ENCODE measurements at places on chromosomes 16 and 17.

DNA sequence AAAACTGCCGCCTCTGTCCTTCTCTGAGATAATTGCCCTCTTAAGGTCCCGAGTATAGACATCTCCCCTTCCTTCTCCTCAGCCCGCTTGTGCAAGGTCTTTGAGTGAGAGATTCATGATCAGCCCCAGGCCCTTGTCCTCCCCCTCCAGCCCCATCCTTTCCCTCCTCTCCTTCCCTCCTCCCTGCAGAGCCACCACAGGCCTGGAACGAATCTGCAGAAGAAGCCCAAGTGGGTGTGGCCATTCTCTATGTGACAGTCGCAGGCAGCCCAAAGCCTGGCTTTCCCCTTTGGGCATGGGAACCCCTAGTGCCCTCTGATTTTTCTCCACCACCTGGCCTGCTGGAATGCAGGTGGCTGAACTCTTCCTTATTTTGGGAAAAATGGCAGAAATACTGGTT lies 7.2 kb upstream of the NDRG4 start:
- DNase-seq: no peak

DNA sequence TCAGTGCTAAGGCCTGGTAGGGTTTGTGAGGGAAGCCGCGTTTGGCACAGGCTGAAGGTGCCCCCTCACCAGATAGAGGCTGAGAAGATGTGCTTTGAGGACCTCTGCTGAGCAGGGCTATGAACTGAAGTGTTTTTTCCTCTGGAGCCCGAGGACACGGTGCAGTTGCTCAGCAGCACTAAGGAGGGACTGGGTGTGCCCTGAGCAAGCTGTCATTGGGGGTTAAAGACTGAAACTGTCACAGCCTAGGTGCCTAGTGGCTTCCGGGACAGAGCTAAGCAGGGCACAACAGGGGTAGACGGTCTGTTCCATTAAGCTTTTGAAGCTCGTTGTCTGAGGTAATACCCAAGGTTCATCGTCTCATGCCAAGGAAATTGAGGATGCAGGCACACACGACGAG lies 24.8 kb upstream of the ASGR2 start:
- no peak for DNase-seq

DNA sequence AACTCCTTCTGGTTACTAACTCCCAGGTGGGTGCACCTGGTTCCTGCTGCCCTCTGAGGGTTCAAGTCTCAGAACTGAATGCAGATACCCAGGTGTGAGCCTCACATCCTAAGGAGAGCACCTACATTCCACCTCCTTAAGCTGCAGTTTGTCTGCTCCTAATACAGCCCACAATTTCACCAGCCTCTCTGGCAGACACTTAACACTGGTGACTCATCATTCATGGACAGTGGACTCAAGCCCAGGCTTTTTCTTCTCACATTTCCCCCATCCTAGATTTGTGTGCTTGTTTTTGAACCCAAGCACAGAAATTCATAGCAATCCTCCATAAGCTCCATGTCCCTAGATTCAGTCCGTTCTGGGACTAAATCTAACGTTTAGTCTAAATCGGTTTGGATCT lies 7.0 kb upstream of the MAF start:
- DNase-seq: no peak

DNA sequence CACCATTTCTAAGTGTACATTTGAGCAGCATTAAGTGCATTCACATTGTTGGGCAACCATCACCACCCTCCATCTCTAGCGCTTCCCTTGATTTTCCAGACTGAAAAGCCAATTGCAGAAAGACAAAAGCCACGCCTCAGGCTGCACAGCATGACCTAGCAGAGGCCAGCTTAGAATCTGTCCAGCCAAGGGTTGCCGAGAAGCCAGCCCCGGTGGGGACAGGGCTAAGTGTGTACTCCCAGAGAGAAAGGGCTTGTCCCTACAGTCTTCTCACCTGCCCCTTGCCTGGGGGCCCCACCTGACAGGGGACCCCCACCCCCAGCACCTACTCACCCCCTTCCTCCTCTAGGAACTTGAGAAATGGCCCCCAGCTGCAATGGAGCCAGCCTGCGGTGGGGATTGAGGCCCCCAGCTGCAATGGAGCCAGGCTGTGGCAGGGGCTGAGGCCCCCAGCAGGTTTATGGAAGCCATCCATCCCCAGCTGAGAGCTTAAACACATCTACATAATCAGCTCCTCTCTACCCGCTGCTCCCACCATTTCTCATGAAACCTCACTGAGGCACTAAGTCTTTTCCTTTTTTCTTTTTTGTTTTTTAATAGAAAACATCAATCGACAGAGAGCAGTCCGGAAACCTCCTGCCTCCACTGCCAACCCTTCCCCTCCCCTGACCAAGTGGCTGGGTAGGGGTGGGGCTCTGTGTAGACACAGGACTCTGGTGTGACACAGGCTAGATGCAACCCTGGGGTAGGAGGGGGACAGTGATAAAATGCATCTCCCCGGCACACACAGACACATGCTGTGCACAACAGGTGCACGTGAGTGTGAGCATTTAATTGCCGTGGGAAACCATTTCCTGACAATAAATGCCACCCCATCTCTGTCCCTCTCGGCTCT lies 77.9 kb downstream of the CCT6B start:
- DNase-seq: no peak

DNA sequence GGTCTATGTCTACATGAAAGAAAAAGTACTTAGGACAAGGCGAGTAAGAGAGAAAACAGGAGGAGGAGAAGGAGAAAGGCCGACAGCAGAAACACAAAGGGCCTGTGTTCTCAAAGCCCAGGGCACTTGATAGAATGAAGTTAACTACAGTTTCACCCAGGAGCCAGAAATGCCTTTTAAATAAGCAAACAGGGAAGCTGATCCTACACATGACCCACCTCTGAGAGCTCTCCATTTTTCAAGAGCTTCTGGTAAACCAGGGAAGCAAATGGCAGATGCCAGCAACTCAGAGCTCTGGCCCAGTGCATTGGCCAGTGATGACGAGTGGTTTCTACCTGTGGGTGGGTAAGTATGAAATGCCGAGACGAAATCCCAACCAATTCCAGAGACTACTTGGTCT lies 163.4 kb downstream of the ZFHX3 start:
- no peak for DNase-seq

All from endothelial cell (in vitro differentiated cells).